AG20443 (cell line): ENCODE measurements at places on chromosomes 5 and 9.

- DNase-seq: no peak
Measured at GRCh38 chr5:64462391-64462790, 43.4 kb upstream of the RGS7BP start.

DNA sequence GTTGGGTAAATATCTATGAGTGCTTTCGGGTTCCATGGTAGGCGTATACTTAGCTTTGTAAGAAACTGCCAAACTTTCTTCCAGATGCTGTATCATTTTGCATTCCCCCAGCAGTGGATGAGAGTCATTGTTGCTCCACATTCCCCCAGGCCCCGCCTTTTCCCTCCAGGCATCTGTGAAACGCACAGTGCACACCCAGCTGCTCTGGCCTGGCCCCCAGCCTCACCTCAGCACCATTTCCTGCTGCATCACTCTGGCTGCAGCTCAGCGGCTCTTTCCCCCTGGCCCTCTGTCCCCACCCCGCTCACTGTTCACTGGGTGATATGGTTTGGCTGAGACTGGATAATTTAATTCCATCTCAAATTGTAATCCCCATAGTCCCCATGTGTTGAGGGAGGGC, 76.6 kb upstream of the SPTLC1 start:
- peak; percentile 90 for DNase-seq

DNA sequence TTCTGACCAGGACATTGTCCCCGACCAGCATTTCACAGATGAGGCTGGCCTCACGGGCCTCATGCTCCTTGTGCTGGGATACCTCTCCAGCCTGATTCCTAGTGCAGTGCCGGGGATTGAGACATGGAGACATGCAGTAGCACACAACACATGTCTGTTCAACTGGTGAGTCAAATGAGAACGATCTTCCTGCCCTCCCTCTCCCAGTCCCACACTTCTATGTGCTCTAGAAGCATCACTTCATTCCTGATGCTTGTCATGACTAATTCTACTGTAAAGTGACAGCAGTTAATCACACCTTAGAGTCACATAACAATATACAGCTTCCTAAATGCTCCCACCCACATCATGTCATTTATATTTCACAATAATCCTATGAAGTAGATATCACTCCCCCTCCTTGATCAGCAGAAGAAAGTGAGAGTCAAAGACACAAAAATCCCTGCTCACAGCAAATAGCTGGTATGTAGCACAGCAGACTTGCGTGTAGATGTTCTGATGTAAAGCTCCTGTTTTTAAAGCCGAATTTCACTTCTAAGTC, 101.8 kb downstream of the CCDC192 start:
- peak; percentile 25 for DNase-seq

DNA sequence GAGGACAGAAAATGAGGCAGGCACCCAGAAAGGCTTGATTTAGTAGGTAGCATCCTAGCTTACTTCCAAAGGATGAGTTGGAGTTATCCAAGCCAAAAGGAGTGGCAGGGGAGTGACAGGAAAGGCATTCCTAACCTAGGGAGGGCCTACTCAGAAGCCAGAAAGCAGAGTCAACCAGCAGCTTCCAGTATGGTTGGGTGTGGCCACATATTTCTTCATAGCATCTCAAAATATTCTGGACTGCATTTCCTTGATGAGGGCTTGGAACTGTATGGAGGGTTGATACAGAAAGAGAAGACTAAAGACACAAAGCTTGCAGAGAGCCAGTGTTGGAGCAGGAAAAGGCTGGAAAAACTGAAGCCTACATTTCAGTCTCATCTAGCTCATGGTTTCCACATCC, 656.8 kb upstream of the DMAC1 start:
- DNase-seq: no peak

- no peak for DNase-seq
Measured at GRCh38 chr5:143311428-143311827, 92.1 kb downstream of the NR3C1 start.

GRCh38 chr9:1759009-1759408, 256.1 kb upstream of the SMARCA2 start:
- DNase-seq: no peak

- DNase-seq: no peak
Measured at GRCh38 chr5:79200573-79201183, 35.3 kb upstream of the JMY start.

- no peak for DNase-seq
Measured at GRCh38 chr5:172456076-172456722, 1.9 kb upstream of the SH3PXD2B start.

GRCh38 chr9:128117613-128118471, 9.7 kb downstream of the PTGES2 start:
- peak; percentile 91 for DNase-seq

DNA sequence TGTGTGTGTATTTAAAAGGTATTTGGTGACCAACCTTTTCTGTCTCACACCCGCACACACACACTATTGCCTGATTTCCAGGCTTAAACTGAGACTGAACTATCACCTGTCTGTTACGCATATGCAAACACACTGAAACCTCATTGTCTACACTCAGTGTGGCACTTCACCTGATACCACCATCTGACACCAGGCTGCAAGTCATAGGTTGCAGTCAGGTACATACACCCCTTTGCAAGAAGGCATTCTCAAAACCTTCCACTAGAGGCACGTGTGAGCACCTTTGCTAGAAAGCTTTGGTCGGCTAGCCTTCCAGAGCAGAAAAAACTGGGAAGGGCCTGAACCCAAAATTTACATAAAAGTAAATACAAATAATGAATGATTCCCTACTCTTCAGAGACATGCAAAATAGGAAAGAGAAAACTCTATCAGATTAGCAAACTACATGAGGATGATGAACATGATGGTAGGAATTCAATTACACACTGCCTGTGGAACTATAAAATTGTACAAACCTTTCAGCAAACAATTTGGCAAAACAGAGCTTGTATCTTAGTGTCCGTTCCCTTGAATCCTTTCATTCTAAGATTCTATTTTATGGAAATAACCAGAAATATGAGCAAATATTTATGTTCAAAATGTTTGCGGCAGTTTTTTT, 5.9 kb upstream of the FOXD1 start:
- peak; percentile 50 for DNase-seq

DNA sequence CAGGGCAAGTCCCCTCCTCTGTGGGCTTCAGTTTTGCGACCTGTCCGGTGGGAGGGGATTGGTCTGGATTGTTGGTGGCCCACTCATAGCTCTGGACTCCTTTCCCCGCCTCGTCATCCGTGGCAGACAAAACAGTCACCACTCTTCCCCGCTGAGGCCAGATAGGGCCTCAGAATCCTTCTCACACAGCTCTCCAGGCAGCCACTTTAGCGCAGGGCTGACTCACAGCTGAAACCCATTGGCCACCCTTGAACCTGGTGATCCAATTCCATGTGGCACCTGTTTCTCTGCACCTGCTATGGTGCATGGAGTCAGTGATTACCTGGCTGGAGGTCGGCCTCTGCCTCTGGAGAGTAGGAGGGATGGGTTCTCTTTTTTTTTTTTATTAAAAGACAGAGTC, 15.8 kb upstream of the CACFD1 start:
- DNase-seq: peak; percentile 35

- no peak for DNase-seq
Measured at GRCh38 chr5:111704452-111705085, 52.4 kb downstream of the NREP start.

GRCh38 chr9:83209188-83209731, 146.3 kb upstream of the RASEF start:
- DNase-seq: no peak

- DNase-seq: no peak
Measured at GRCh38 chr5:11692636-11693035, 211.6 kb downstream of the CTNND2 start.

DNA sequence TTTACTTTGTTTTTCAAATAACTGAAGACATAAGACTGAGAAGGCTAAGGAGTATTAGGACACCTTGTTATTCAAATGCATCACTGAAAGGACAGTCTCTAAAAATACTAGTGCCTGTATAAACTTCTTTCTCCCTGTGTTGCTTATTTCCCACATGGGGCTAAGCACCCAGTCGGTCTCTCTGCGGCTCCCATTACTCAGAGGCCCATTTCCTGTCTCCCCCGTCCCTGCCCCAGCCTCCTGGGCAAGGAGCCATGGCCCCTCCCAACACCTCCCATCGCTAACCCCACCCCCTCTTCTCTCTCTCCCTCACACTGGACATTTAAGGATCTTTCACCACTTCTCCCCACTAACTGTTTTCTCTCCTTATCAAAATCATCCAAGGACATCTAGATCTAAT, 81.9 kb downstream of the EBF1 start:
- peak; percentile 40 for DNase-seq

DNA sequence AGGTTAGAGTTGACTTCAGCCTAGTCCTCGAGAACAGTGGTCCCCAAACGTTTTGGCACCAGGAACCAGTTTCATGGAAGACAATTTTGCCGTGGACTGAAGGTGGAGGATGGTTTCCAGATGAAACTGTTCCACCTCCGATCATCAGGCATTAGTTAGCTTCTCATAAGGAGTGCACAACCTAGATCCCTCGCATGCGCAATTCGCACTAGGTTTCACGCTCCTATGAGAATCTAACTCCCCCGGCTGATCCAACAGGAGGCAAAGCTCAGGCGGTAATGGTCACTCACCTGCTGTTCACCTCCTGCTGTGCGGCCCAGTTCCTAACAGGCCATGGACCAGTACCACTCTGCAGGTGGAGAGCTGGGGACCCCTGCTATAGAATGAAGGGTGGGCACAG, 163.6 kb downstream of the CDH6 start:
- DNase-seq: no peak

GRCh38 chr5:134063188-134063820, 51.2 kb upstream of the TCF7 start:
- DNase-seq: no peak

DNA sequence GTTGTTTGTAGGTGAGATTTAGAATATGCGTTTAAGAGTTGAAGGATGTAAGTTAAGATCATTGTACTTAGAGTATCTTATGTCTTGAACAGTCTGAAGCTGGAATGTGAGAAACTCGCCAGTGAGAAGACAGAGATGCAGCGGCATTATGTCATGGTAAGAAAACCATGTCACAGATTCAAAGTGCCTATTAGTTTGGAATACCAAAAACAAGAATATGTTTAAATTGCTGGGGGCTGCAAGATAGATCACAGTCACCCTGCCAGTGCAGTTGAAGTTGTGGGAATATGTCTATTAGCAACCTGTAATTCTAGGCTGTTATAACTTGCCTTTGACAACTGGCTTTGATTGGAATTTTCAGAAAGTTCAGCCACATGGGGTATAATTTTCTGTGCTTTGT, 3.0 kb downstream of the TLE4 start:
- DNase-seq: no peak

GRCh38 chr9:86281593-86282076, 703 bp downstream of the ISCA1 start:
- DNase-seq: no peak
